ACHN (cell line): ENCODE measurements at places on chromosomes 3 and 15.

DNA sequence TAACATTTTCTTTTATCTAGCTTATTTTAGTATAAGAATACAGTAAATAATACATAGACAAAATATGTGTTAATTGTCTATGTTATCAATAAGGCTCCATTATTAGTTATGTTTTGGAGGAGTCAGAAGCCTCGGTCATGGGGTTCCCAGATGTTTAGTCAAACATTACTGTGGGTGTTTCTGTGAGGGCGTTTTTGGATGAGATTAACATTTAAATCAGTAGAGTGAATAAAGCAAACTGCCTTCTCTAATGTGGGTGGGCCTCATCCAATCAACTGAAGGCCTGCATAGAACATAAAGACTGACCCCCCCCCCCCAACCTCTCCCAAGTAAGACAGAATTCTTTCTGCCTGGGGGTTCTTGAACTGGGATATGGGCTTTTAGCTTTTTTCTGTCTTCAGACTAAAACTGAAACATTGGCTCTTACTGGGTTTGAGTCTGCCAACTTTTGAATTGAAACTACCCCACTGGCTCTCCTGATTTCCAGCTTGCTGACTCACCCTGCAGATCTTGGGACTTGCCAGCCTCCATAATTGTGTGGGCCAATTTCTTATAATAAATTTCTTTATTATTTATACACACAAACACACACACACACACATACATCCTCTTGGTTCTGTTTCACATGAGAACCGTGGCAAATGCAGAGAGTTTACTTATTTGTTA is 192.0 kb downstream of the TPRG1 start:
- no peak for DNase-seq

GRCh38 chr3:188323067-188323842 is 169.3 kb downstream of the LPP start:
- no peak for DNase-seq

GRCh38 chr15:50854601-50855490 is 53.6 kb upstream of the AP4E1 start:
- DNase-seq = no peak

DNA sequence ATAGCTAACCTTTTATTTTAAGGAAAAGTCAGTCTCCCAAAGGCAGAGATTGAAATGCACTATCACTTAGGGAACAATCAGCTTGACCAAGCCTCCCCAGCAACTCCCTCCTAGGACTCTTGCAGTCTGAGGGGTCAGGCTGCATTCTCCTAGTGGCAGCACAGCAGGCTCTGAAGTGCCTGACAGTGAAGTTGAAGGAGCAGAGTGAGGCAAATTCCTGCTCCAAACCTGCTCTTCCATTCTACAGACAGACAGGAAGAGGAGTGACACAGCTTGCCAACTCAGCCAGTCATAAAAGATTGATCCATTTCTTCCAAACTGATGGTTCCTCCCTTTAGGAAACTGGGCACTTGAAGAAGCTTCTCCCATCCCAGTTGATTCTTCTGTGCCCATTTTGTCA is 43.9 kb upstream of the SMAD3 start:
- DNase-seq = no peak
